ENCODE measurements at places on chromosomes 16 and 17.
A peak's percentile ranks its signal among the peaks of the same experiment; 100 is the strongest.

GRCh38 chr17:82497483-82498405 is 21.8 kb upstream of the FOXK2 start:
- peak; percentile 20 for DNase-seq

DNA sequence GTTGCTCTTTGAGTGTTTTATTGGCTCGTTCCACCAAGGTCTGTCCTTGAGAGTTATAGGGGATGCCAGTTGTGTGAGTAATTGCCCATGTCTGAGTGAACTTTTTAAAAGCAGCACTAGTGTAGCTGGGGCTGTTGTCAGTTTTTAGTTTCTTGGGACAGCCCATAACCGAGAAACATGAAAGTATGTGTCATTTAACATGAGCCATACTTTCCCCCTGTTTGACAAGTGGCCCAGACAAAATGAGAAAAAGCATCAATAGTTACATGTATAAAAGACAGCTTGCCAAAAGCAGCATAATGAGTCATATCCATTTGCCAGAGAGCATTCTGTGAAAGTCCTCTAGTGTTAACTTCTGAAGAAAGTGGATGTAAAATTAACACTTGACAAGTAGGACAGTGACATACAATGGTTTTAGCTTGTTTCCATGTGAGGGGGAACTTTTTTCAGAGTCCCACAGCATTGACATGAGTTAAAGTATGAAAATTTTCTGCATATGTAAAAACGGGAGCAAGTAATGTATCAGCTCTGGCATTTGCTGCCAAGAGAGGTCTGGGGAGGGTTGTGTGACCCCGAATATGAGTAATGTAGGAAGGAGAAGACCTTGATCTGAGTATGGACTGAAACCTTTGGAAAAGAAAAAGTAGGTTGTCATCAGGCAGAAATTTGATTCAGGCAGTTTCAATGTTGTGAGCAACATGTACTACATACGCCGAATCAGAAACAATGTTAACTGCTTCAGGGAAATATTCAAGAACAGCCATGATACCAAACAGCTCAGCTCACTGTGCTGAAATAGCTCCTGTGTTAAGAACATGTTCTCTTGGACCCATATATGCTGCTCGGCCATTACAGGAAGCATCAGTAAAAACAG is 56.8 kb upstream of the ARL4D start:
- DNase-seq, result peak; percentile 35

GRCh38 chr17:69949496-69949895 is 125.5 kb upstream of the KCNJ16 start:
- DNase-seq, result no peak

- no peak for DNase-seq
Observed at GRCh38 chr17:57948555-57949420, 6.4 kb downstream of the CUEDC1 start.

GRCh38 chr17:77151186-77151585 is 10.4 kb downstream of the SEC14L1 start:
- DNase-seq, result no peak

Measured in activated T-cell treated with anti-CD3 and anti-CD28 coated beads for 24 hours (primary cell).